ENCODE measurements at places on chromosomes 3 and 15.
A peak's percentile ranks its signal among the peaks of the same experiment; 100 is the strongest.

DNA sequence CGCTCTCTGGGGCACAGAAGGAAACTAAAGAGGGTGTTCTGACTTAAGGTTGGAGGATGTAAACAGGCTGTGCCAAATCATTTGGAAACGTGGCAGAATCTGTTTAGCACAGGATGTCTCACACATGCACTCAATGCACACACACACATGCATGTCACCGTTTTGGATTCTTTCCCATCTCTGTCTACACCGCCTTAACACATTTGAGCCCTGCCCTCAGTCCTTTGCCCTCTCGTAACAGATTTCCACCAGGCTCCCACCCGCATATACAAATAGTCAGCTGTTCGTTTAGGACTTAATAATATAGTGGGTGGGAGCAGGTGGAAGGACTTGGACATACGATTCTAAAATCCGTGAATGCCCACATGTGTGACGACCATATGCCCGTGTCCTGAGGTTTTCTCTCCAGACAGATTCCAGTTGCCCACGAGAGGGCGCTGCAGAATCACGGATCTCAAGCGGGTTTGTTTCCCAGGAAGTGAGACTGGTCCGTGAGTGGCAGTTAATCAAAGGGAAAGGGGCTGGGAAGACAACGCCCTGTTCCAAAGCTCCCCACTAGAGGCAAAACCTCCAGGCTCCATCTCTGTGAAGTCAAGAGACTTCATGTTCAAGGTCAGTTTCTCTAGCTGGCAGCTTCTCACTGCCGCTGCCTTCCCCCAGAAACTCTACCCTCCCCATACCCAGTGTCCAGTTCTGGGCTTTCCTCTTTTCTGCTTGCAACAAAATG lies 44.5 kb downstream of the NOX5 start:
- peak; percentile 73 for DNase-seq

DNA sequence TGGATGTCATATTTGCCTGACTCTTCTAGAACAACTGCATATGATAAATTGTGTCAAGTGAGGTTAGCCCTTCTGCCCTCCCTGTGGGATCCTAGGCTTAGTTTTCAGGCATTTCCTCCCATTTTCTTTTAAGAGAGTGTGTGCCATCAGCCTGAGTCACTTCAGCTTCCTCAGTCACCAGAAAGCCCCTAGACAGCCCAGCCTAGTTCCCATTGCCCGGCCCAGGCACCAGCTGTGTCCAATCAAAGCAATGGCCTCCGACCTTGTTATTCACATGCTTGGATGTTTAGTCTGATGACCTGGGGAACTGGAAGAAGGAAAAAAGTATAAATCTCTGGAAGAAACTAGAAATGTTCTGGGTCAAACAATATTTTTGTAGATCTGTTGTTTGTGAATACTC lies 221.9 kb upstream of the LRIG1 start:
- DNase-seq = no peak

DNA sequence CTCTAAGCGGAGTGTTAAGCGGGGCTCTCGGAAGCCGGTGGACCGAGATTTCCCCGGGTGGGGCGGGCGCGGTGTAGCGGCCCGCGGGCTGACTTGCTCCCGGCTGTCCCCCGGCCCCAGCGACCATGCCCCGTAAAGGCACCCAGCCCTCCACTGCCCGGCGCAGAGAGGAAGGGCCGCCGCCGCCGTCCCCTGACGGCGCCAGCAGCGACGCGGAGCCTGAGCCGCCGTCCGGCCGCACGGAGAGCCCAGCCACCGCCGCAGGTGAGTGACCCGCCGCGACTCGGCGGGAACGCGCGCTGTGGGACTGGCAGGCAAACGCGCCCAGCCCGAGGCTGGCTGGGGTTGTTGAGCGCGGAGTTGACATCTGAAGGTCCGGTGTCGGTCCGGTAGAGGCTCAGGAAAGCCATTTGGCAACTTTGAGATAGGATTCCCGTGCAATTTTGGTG lies 1.3 kb downstream of the SMC4 start:
- DNase-seq = no peak

- DNase-seq = no peak
These were observed 19.4 kb upstream of the UBE2E2 start for GRCh38 chr3:23183731-23184130.

- DNase-seq = no peak
These were observed 1061.2 kb downstream of the FHIT start for GRCh38 chr3:60190073-60190472.

- peak; percentile 15 for DNase-seq
These were observed 59.4 kb downstream of the TMEM44 start for GRCh38 chr3:194573680-194574437.

DNA sequence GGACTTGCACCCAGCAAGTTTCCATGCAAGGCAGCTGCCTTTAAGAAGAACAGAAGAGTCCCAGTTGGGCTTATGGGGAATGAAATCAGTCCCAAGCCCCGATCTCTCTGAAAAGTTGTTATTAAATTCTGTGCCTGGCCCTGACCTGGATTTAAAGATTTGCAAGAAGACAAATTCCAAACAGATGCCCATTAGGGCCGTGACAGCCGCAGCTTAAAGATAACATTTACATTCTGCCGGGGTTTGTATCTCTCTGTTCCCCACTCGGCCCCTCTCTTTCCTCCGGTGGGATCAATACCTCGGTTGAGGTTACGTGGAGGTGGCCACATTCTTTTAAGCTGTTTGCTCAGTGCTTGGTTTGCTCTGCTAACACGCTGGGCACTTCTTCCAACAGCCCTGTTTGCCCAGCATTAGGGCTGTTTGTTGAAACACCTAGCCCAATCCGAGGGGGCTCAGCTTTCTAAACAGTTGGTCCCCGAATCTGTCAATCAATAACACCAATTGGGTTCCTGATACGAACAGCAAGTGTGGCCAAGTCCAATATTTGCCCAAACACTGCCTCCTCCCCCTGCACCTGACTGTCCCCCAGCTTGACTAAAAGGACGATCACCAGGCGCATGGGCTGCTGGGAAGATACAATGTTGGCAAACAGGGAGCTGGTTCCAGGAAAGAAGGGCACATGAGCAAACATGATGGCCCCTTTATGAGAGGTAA lies 108.6 kb downstream of the RPLP1 start:
- DNase-seq = no peak

DNA sequence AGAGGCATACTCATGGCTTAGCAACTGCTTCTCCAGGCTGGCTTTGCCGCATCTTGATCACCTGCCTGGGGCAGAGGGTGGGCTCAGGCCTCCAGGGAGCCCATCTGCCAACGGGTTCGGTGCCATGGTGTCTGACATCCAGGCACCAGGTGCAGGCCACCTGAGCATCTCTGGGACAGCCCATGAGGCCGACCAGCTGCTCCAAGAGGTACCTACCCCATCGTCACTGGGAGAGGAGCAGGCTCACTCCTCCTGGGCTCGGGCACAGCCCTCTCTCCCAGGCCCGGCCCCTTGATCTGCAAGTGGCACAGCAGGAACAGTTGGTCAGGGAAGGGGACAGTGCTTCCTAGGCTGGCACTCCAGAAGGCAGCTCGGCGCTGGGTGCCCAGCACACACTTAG lies 21.9 kb downstream of the TPRA1 start:
- no peak for DNase-seq

DNA sequence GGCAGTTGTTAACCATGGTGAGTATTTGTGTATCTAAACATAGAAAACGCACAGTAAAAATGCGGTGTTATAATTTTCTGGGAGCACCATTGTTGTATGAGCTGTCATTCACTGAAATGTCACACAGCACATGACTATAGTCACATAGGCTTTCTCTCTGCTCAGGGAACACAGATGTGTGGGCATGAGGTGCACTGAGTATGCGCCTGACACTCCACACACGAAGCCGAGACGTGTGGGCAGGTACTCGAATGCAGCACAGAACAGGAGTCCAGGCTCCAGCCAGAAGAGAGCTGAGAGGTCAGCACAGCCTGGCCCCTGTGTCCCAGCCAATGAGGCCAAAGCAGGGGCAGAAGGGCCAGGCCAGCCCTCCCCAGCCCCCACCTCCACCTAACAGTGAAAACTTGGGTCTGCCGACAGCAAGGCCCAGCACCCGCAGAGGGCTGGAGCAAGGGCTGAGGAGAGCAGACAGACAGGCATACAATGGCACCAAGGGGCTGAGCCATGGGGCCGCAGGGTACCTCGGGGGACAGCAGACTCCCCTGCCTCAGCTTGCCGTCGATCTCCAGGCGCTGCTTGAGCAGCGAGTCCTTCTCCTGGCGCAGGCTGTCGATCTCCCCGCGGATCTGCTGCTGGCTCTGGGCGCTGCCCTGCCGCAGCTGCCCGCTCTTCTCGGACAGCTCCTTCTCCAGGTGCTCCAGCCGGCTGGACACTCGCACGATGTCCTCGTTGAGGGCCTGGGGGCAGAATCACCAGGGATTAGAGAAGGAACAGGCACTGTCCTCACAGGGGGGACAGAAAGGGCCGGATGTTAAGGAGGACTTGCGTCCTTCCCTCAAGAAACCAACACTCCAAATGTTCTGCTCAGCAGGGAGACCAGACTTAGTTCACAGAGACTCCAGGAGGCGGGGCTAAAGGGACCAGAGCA lies 24.0 kb downstream of the KIF7 start:
- DNase-seq = no peak

GRCh38 chr3:115254492-115255196 lies 107.6 kb upstream of the ZBTB20 start:
- no peak for DNase-seq

- DNase-seq = no peak
These were observed 928.1 kb downstream of the ROBO1 start for GRCh38 chr3:78839693-78840092.

GRCh38 chr15:60101416-60101815 lies 97.3 kb downstream of the FOXB1 start:
- DNase-seq = no peak

- DNase-seq = no peak
These were observed 109.8 kb downstream of the TNIK start for GRCh38 chr3:171350364-171350763.

GRCh38 chr3:108599677-108600409 lies 10.3 kb downstream of the DZIP3 start:
- no peak for DNase-seq

- no peak for DNase-seq
These were observed 456.6 kb downstream of the MAGI1 start for GRCh38 chr3:65582012-65582717.

DNA sequence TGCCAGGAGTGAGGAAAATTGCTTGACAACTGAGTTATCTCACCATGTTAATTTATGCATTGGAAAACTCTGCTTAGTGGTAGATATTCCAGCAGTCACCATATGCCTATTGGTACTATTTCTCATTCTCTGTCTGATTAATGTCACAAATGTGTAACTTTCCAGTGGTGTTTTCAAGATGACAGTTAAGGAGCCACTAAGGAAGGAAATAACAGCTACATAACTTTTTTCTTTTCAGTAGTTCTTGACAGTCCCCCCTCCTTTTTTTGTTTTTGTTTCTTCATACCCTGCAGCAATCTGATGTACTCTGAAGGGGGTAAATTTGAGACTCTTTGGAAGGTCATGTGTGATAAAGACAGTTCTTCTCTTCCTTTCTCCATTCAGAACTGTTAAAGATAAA lies 13.1 kb downstream of the RASA2 start:
- no peak for DNase-seq

DNA sequence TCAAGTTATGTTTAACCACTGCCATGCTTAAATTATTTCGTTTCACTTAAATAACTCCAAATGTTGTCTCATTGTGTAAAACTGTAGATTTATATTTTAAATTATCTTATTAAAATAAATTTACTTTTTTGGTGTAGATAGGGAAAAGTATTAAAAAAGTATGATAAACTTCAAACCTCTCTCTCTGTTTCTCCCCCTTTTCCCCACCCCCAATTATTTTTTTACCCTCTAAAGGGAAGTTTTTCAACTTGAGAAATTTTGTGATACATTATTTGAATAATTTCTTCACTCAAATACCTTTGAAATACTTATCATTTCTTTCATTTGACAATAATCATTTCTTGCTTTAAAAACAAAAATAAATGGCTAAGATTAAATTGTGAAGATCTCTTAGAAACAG lies 66.9 kb upstream of the EIF1B start:
- DNase-seq = no peak

DNA sequence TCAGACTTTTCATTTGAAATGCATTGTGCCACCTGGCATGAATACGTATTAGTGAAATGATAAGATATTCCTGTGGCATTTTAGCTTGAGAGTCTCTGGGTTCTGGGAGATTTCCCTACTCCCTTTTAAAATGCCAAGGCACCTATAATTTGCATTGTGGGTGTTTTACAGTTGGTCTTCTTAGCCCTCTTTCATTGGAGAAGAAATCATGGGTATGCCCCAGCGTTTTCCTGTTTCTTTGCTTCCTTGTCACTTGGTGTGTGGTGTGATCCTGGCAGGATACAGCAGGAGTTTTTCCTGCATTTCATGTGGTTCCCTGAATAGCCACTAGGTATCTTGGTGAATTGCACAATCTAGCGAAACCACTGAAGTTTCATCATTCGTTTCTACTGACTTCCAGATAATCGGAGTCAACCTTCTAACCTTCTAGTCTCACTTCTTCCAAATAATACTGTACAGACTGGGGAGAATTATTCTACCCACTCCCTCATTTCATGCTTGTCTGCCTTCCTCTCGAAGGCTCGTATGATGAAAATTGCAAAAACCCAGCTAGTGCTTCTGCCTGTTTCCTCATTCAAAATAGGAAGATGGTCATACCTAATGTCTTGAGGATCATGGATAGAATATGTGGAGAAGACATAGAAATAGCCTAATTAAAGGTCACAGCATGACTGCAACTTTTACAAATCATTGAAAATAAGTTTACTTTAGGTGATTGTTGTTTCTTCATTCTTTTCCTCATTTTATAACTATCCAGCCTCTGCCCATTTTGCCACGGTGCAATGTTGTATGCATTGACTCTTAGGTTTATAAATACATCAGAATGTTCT lies 2.6 kb downstream of the BHLHE40 start:
- DNase-seq = no peak

DNA sequence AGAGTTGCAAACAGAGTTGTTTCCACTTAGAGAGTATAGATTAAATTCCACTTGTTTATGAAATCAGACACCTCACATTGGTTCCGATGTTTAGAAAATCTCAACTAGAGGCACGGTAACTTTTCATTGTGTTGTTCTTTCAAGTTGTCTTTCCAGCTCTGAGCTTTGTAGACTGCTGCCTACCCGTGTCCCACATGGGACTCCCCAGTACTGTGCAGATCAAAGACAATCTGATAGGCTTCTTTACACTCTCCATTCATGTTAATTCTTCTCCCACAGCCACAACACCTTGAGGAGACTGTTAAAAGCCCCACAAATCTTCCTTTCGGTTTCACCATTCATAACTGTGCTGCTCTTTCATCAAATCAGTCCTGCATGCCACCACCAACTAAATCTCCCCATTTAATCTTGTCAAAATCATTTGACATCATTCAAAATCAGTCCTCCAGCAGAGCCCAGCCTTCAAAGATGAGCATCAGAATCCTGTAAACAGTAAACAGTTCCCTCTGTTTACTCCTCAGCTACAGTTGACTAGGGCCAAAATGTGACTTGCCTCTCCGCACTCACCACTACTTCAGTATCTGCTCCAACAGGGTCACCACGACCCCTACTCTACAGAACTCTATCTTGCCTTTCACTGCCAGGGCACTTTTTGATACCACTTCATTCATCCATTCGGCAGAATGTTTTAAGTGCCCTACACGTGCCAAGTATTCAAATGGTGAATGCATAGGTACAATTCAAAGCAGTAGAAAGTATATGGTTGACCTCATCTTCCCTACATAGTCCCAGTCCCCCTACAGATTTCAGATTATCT lies 8.3 kb downstream of the ANXA2 start:
- DNase-seq = peak; percentile 85
